ENCODE measurements at places on chromosomes 7 and 10.

DNA sequence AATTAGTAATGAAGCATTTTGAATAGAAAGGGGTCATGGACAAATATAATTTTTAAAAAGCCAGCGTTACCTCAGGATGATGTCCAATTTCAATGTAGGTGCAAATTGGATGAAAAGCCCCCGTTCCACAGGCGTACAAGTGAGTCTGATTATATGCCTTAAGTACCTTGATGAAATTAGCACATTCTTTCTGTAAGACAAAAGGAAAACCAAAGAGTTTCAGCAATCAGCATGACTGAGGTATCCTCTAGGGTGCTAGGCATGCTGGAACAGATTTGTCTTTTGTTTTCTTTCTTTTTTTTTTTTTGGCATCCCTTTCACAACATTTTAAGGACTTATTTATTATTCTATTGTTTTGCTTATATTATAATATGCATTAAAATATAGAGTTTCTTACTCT is 84.2 kb downstream of the SEMA3A start:
- DNase-seq = no peak

GRCh38 chr7:36001546-36001945 is 151.5 kb upstream of the EEPD1 start:
- no peak for DNase-seq

- DNase-seq = no peak
Measured at GRCh38 chr10:112244197-112244596, 39.0 kb upstream of the TECTB start.

DNA sequence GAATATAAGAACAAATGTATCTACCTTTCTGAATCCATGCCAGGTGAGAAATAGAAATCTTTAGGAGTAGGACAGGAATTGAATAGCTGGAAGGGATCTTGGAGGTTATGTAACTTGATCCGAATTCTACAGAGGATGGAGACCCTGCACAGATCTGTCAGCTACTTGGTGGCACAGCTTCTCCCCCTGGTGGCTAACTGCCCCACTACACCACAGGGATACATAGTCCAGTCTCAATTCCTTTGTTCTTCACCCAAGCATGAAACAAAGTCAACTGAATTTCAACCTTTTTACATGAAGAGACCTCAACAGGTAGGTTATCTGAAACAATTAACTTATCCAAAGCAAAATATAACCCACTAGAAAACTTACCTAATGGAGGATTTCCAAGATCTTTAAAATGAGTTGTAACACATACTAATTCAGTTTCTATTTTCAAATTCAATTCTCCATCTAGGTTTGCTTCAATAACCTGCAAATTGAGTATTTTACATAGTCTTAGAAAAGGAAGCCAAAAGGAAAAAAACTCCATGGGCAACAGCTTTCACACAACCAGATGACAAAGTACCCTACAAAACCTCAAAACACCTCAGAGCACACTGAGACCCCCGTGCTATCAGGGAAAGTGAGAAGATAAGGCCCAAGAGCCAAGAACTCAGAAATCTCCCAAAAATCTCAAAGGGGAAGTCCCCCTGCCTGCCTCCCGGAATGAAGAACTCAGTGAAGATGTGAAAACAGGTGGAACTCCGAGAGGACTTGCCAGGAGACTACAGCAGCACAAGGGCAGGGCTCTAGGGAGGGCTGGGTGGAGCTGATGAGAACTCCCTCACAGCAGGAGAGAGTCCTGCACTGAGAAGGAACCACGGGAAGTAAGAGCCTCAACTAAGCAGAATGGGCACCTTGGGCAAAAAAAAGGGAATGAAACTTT is 10.3 kb downstream of the HUS1 start:
- DNase-seq = peak; percentile 30

DNA sequence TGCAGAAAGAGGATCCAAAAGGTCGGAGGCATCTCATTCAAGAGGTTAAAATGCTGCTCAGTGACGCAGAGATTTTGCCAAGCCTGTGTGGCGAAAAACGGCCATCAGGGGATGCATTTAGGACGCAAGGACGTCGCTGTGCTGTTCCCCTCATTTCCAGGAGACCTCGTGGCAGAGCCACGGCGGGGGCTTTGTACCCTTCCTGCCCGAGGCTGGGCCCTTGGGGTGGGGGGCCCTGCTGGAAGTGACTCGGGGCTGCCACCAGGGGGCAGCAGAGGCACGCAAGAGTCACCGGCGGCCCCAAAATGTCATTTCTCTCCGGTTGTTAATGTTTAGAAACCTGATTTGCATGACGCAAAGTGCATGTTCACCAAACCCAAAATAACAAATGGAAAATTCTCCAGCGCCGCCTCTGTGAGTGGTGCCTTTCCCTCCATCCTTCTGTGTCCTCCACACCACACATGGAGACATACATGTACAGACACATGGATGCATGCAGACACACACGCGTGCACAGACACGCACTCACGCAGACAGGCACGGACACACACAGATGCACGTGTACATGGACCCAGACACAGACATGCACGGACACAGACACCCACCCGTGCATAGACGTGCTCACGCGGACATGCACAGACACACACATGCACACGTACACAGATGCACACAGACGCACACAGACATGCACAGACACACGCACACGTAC is 51.0 kb upstream of the NKX6-2 start:
- DNase-seq = no peak

All from stimulated activated CD8-positive, alpha-beta memory T cell treated with anti-CD3 and anti-CD28 coated beads, Interleukin-15, amount 100 ng/mL, for 1 hour (primary cell).